ENCODE measurements at places on chromosomes 7 and 10.

DNA sequence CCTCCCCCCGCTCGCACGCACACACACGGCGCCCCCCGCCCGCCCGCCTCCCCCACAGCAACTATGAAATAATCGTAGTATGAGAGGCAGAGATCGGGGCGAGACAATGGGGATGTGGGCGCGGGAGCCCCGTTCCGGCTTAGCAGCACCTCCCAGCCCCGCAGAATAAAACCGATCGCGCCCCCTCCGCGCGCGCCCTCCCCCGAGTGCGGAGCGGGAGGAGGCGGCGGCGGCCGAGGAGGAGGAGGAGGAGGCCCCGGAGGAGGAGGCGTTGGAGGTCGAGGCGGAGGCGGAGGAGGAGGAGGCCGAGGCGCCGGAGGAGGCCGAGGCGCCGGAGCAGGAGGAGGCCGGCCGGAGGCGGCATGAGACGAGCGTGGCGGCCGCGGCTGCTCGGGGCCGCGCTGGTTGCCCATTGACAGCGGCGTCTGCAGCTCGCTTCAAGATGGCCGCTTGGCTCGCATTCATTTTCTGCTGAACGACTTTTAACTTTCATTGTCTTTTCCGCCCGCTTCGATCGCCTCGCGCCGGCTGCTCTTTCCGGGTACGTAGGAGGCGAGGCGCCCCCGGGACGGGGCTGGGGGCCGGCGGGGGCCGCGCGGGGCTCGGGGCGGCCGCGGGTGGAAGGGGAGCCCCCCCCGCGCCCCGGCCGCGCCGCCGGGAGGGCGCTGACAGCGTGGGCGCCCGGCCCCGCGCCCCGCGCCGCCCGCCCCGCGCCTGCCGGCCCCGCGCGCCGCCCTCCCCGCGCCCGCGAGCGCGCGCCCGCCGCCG lies 441 bp downstream of the BMI1 start:
- no peak for DNase-seq

GRCh38 chr10:99548041-99548530 lies 15.3 kb downstream of the NKX2-3 start:
- DNase-seq = no peak

DNA sequence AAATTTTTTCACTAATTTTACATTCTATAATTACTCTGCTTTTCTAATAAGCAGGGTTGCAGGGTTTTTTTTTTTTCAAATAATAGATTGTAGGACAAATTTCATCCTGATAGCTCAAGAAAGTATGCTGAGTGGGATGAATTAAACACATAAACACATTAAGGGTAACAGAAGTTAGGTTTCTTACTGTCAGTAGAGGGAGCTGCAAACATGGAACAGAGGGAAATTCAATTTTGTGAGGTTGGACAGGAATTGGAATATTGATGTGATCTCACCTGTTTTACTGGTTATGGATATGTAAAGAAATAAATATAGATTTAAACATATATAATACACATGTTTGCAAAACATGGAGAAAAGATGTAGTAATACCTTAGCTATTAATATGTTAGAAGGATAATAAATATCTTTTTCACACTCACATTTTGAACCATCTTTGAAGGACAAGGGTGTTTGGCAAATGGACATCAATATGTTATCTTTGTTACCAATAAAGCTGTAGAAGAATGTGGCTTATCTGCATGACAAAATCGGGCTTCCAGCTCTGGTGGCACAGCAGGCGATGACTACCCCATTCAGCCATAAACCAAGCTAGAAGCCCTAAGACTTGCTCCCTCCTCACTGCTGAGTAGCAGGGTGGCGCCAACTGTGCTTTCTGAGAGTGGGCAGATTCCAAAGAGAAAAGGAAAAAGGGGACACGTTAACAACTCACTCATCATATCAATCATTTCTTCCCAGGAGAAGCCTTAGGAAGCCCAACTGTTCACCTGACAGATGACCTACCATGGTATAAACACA lies 1257.4 kb downstream of the GATA3 start:
- no peak for DNase-seq

GRCh38 chr7:107920048-107920772 lies 29.2 kb downstream of the DLD start:
- DNase-seq = no peak

DNA sequence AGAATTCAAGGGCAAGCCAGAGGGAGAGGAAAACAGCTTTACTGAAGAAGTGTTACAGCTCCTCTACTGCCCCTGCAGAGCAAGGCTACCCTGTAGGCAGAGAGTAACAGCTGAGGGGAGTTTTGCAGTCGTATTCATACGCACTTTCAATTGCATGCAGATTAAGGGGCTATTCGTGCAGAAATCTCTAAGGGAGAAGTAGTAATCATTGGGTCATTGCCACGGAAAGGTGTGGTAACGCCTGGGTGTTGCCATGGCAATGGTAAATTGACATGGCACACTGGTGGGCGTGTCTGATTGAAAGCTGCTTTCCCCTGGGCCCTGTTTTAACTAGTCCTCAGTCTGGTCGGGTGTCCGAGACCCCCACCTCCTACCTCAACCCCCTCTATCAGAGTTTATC lies 227.2 kb downstream of the NSUN6 start:
- no peak for DNase-seq

- no peak for DNase-seq
Observed at GRCh38 chr7:89232-90019, 102.9 kb upstream of the FAM20C start.

DNA sequence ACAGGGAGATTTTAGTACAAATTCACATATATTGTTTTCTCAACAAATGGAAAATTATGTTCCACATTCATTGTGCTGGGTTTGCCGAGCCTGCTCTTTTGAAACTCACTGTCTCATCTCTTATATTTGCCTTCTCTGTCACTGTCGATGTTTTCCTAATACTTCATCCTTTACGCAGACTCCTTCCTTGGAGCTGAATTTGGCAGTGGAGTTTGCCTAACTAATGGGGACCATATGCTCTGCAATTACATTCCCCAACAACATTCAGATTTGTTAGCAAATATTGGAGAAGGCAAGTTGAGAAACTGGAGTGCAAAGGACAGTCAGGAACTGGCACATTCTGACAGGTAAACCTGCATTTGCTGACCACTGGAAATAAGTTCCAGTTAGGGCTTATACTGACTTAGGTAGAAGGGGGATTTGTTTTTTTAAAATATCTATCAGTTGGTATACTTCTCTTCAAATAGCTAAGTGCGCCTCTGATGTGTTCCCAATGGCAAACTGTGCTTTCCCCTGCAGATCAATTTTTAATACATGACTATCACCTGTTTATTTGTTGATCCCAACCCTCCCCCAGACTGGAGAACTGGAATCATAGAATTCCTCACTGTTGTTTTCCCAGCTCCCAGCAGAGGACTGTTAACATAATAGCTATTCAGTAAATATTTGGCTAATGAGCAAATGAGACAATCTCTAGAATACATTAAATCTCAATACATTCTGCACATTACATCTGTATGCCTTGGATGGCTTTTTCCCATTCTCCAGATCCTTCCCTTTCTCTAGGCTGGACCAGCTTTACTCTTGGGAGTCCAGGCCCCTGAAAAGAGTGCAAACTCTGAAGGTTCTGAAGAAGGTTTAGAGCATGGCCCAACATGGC lies 769.3 kb downstream of the KCNMA1 start:
- DNase-seq = no peak

Data from activated gamma-delta T cell treated with anti-CD3 and anti-CD28 coated beads, Interleukin-2, amount 50 U/mL, for 16 hours (primary cell).